Fibroblast of skin of right quadriceps (primary cell): ENCODE measurements at places on chromosomes 2 and 18.

DNA sequence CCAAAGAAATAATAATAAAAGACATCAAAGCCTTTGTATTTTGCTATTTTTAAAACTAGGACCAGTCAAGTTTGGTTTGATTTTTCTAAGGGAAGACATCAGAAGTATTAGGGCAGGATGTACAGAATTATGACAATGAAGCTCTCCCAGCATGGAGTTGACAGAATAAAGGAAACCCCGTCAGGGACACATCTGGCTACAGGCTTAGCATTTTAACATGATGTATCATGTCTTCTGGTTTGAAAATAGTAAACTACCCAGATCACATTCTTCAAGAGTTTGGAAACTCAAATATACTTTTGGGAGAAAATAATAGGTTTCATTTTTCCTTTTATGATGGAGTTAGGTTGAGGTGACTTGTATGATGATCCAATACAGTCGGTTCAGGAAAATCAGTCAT lies 552.0 kb upstream of the CDH2 start:
- DNase-seq = peak; percentile 36

DNA sequence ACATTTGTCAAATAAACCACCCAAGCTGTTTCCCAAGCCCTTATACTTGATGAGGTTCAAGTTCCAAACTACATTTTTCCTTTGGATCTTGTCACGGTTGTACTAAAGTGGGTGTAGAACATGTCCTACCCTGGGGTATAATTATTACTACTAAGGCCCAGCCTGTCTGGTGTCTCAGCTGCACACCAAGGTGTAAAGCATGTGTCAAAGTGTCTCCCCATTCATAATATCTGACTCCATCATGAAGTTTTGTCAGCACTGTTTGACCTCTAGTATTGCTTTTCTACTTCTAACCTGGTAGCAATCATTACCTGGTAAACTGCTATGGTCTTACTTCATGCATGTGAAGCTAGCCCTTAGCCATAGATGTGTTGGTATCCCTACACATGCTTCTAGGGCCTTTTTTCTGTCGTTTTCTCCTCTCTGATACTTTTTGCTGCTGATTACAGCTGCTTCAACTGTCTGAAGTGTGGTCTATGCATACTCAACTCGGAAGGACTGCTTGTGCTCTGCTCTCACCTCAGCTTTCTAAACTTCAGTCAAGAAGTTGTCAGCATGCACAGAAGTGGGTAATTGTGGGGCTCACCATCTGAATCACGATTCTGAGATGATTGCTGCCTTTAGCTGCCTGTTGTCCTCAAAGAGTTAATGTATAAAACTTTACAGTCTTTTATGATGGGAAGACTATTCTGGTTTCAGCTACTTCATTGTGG lies 445.7 kb upstream of the TRIB2 start:
- DNase-seq = no peak

GRCh38 chr2:62334440-62335058 lies 138.6 kb downstream of the B3GNT2 start:
- no peak for DNase-seq

DNA sequence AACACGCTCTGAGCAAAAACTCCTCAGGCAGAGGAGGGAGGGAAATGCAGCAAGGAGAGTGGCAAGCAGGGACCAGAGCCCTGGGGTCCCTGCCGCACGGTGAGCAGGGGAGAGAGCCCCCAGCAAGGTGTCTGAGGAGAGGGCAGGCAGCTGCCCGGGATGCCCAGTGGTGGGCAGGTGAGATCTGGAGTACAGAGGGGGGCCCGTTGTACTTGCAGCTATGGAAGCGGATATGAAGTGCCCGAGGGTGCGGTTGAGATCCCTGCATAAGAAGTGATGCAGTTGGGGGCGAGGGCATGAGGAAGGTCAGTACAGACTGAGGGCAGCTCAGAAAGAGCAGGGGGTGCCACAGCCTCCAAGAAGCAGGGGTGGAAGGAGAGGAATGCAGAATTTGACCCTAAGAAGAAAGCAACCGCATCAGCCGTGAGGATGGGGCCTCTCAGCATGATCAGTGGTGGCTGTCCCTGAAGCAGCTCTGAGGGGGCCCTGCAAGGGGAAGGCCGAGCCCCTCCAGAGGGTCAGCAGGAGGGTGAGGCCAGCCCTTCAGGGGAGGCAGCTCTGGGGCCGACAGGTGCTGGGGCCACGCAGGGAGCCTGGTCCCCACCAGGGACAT lies 29.4 kb downstream of the MTERF4 start:
- DNase-seq = no peak
